ENCODE measurements at places on chromosomes 13 and 19.

DNA sequence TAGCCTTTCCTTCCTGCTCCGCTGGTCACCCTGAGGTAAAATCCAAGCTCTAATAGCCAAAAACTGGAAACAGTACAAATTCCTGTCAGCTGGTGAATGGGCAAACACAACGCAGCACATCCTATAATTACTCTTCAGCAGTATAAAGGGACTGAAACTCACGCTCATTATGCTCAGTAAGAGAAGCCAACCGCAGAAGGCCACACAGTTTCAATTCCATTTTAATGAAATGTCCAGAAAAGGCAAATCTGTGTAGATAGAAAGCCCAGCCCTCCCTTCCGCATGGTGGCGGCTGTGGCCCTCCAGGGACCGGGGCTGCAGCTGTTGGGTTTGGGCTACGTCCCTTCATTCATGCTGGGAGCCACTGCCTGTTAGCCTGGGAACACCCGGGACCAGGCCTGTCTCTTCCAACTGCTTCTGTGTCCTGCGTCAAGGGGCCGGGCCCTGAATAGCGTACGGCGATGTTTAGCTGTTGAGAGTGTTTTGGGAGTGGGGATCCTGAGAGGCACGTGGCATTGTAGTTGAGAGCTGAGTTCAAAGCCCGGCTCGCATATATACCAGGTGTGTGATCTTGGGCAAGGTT lies 23.5 kb downstream of the NKPD1 start:
- peak; percentile 89 for DNase-seq

- no peak for DNase-seq
Observed at GRCh38 chr19:16445238-16446107, 26.3 kb downstream of the EPS15L1 start.

DNA sequence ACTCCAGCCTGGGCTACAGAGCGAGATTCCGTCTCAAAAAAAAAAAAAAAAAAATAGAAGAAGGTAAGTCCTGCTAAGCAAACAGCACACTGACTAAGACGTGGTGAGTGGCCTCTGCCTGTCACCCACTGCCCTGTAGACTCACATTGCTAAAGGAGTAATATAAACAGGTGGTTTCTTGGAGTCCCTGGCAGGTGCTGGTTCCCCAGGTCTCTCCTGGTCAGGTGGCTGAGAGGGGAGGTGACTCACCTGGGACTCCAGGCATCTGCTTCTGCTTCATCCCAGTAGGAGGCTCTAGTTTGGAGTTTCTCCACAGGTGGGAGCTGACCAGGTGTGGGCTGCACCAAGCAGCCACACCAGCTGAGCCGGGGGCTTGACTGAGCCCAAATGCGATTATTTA lies at the start of gene OR10H1:
TSS of gene OR10H1 (minus strand) at position 359 of the 400 bp plus-strand sequence. CDS start 7,627 bp downstream, outside the sequence.
- DNase-seq = no peak

- DNase-seq = no peak
Observed at GRCh38 chr19:10742476-10742875, 24.6 kb downstream of the DNM2 start.

DNA sequence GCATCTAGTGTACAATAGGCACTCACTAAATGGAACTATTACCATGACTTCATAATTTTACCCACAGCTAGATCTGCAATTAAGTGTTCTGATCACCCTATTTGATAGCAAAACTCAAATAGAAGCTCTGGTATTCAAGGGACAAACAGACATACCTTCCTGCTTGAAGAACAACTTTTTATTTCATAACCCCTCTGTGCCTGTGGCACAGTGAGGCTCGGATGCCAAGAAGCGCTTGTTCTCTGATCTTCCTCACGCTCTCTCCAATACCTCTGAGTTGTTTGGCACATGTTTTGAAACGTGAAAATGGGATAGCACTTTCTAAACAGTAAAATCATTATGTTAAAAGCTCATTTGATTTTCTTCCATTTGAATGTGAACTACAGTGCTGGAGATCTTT lies 232.0 kb downstream of the KLF5 start:
- DNase-seq = no peak

DNA sequence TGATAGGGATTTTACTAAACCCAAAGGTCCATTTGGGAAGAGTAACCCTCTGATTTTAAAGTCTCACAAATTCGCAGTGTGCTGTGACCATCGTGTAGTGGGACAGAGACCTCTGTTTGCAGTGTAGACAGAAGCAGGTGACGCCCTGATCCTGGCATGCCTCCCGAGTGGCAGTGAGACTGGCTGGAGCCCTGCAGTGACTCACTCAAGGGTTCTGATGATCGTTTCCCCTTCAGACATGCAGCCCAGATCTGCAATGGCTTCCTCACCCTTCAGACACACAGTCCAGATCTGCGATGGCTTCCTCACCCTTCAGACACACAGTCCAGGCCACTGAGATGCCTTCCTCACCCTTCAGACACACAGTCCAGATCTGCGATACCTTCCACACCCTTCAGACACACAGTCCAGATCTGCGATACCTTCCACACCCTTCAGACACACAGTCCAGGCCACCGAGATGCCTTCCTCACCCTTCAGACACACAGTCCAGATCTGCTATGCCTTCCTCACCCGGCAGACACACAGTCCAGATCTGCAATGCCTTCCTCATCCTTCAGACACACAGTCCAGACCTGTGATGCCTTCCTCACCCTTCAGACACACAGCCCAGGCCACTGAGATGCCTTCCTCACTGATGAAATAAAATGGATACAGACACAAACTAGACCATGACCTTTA lies 125.2 kb downstream of the ATP11A start:
- DNase-seq = peak; percentile 64

- no peak for DNase-seq
Observed at GRCh38 chr13:32381539-32381938, 46.4 kb downstream of the N4BP2L1 start.

- DNase-seq = no peak
Observed at GRCh38 chr13:74004109-74004508, 130.1 kb downstream of the KLF12 start.

DNA sequence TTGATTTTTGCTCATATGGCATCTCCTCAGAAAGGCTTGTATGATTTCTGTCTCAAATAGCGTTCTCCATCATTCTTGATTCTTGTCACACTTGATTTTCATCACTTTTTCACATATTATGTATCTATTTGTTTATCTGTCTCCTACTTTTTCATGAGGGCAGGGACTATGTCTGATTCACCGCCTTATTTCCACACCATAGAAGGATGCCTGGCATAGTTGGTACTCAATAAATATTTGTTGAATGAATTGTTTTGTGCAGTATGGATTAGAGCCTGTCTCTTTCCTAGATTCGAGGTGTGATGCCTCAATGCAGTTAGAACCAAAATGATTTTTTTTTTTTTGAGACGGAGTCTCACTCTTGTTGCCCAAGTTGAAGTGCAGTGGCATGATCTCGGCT lies 12.1 kb downstream of the SAE1 start:
- DNase-seq = no peak

DNA sequence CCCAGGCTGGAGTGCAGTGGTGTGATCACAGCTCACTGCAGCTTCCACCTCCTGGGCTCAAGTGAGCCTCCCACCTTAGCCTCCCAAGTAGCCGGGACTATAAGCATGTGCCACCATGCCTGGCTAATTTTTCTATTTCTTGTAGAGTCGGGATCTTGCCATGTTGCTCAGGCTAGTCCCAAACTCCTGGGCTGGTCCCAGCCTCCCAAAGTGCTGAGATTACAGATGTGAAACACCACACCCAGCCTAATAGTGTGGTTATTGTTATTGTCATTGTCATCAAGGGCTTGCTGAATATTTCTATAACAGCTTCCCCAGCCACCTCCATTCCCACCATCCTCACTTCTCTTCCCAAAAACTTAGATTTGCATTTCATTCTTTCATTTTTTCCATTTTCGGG lies 2.8 kb downstream of the OR2Z1 start:
- DNase-seq = no peak

GRCh38 chr13:76741624-76742023 lies 144.6 kb downstream of the KCTD12 start:
- DNase-seq = no peak

DNA sequence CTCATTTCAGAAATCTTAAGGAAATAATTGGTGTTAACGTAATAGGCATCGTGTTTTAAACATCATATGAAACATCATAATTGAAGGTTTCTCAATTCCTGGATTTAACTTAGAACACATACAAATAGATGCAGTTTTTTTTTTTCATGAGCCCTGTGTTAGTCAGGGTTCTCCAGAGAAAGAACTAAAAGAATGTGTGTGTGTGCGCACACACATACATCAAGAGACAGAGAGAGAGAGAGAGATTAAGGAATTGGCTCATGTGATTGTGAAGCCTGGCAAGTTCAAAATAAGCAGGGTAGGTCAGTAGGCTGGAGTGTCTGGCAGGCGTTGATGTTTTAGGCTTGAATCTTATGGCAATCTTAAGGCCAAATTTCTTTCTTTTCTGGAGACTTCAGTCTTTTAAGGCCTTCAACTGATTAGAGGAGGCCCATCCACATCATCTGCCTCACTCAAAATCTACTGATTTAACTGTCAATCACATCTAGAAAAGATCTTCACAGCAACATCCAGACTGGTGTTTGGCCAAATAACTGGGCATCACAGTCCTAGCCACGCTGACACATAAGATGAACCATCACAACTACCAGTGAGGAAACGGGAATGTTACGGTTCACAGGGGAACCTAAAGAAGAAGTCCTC lies 25.2 kb downstream of the SPATA13 start:
- DNase-seq = peak; percentile 47

GRCh38 chr19:21321996-21322395 lies 7.2 kb downstream of the ZNF708 start:
- DNase-seq = no peak

- DNase-seq = peak; percentile 82
Observed at GRCh38 chr19:1122972-1123363, 19.2 kb downstream of the GPX4 start.

DNA sequence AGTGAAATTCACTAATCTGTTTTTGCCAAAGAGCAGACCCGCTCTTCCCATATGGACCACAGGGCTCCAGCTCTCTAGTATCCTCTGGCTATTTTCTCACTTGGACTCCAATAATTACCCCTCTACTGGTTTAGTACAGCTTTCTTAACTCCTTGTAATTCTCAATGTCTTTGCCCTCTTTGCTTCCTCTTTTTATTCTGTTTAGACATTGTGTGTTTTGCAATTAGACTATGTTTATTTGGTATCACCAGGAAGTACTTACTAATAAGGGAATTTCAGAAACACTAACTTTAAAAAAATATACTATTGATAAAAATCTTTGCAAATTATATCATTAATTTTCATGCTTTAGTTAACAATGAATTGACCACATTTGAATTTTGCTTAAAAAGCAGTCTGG lies 111.6 kb upstream of the OBI1 start:
- DNase-seq = no peak

GRCh38 chr19:19192910-19193423 lies 909 bp downstream of the RFXANK start:
- no peak for DNase-seq

- peak; percentile 90 for DNase-seq
Observed at GRCh38 chr19:45767881-45768654, 984 bp downstream of the SIX5 start.

DNA sequence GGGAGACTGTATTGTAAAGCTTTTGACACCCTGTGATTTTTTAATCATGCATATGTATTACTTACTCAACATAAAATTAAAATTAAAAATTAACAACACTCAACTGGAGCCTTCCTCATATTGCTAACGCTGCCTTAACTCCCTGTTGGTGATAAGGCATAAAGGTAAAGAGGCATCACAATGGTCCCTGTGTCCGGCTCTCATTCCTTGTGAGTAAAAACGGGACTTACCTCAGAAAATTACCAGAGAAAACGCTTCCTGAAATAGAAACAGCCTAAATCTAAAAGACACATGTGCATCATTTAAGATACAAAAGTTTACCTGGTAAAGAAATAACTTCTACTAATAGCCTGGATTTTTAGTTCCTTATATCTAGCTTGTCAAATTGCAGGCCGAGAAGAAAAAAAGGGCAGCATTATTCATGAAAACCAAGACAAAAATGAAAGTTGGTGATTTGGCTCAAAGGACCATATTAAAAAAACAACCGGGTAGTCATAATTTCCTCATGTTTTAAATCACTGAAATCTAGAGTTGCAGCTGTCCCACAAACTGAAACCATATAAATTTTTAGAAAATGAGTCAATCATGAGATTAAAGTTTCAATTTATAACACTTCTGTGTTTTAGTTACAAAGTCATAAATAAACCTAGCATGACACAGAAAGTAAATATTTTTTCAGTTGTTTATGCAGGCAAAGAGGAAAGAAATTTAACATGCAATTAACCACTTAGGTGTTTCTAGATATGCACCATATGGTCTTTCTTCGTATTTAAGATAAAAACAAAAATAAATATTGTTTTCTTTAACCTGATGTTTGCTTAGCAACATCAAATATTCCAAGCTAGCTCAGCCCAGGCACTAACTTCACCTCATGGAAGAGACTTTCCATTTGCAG lies 94.7 kb downstream of the MIPEP start:
- DNase-seq = no peak

DNA sequence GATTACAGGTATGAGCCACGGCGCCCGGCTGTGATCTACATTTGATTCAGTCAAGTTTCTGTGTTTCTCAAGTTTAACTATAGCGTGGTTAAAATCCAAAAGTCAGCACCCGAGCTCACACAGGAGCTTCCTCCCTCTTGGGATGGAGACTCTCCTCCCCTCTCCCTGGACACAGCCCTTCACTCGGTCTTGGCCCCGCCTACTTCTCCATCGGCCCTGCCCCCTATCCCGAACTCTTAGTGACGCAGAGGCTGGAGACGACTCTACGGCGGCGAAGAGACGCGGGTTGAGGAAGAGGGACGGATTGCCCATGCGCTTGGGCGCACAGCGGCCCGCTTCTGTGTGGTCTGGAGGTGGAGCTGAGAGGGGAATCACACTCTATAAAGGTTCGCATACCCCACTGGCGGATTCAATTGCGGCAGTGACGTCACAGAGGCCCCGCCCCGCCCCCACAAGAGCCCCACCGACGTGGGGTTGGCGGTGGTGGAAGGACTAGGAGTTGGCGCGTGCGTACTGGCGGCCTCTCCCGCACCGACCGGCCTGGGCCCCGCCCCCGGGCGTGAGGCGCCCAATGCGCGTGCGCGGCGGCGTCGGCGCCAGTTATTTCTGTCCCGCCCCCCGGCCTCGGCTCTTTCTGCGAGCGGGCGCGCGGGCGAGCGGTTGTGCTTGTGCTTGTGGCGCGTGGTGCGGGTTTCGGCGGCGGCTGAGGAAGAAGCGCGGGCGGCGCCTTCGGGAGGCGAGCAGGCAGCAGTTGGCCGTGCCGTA lies at the start of gene TRIM28:
TSS of gene TRIM28 (plus strand) at position 239 of the 765 bp plus-strand sequence. CDS start 694 bp downstream, outside the sequence.
- DNase-seq = peak; percentile 100

DNA sequence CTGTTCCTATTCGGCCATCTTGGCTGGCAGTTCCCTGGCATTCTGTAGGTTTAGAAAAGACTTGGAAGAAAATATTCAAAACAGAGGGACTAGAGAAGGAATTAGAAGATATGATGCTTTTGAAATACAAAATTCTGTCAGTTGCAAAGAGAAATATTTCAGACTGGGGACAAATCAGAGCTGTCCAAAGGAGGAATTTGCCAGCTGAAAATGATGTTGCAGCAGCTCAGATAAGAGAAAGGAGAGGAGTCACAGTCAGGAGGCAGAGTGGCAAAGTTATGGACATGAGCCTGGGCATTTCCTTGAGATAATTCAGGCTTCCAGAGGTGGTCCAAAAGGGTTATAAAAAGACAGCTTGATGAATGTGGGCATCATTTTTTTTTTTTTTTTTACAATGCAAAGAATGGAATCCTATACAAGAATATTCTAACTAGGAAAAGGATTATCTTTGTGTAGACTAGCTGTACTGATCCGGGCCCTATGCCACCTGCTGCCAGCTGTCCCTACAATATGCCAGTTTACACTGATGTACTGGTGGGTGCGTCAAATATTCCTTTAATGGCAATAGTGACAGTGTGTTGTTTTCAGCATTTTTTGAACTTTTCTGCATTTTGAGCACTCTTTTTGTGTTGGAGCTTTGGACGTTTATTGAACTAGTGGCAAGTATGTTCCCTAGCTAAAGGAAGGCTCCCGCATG lies 31.8 kb upstream of the CBY2 start:
- DNase-seq = no peak

GRCh38 chr13:37667702-37668101 lies 69.1 kb upstream of the POSTN start:
- no peak for DNase-seq

All from right cardiac atrium (tissue), 5 donors.